ENCODE measurements at places on chromosomes 2 and 18.

DNA sequence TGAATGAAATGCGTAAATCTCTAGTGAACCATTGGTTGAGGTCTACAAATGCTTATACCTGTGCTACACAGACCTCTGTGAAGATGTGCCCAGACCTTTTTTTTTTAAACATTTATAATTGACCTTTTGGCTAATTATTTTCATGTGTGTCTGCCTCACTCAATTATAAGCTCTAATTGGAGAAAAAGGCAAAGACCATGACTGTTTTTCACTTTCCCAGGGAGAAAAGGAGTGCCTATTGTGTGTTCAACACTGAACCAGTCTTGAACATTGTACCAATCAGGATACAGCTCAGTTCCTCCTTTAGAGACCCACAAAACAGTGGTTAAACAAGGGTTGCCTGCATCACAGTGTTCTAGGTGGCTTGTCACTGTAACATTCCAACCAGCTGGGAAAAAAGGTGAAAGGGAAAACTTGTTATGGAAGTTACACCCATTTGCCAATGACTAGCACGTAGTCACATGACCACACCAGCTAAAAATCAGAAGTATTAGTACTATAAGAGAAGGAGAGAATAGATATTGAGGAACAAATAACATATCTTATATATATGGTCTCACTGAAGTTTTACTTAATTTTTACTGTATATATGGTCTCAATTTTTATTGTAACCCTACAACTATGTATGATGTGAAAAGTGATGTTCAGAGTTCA lies 13.4 kb downstream of the TANK start:
- DNase-seq: no peak

- DNase-seq: no peak
Observed at GRCh38 chr2:149827585-149828126, 240.1 kb upstream of the MMADHC start.

- no peak for DNase-seq
Observed at GRCh38 chr2:232260075-232260474, 118.5 kb upstream of the ALPP start.

DNA sequence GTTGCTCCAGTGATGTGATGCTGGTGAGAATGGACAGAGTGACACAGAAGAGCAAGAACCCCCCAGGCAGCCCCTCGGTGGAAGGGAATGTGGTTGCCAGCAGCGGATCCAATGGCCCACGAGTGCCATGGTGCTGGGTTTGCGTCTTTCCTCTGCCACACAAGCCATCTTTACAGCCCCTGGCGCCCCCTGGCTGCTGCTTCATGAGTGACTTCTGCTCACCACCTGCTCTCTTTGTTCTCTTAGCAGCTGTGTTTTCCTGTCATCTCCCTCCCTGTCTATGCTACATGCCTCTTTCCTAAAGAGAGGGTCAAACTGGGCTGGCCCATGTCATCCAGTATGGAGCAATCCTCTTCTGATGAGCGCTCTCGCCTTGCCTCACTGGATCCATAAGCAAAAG lies 300.0 kb upstream of the SMIM21 start:
- no peak for DNase-seq

DNA sequence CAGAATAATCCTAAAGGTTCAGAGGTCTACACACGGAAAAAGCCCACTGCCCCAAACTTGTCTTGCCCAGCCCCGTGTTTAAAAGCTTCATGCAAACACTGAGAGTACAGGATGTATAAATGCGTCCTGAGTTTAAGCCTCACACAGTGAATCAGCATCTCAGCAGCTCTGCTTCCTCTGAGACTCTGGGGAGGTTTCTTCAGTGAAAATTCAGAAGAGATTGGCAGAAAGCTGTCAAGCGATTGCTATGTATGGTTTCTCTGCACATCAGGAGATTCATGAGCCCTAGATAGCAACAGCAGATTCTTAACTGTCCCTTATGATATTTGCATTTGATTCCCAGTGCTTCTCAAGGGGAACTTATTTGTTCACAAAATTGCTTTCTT lies 27.1 kb downstream of the CRACDL start:
- DNase-seq: no peak

DNA sequence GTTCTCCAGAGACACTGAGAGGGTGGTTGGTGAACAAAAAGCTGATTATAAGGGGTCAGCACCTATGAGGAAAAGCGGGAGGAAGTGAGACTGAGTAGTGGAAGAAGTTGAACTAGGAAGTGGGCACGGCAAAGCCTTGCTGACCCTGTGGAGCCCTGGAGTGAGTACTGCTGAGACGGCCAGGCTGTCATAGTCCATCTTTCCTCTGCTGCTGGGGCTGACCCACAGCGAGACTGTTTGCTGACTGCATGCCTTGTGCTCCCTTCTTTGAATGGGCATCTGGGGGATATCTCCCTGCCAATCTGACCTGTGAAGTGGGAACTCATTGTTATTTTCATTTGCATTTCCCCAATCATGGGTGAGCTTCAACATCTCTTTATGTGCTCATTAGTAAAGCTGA lies 92.4 kb upstream of the LDAH start:
- no peak for DNase-seq
